ENCODE measurements at places on chromosomes 12 and 14. TPM values are rescaled to one million over a fixed set of nuclear protein-coding genes. Genes with fewer than 3 reads are reported as not detected.

The STXBP6 gene
- 0.72 TPM for total RNA-seq

The CDH24 gene
- total RNA-seq, result 7.8 TPM

The ARG2 gene
- total RNA-seq, result 9.1 TPM

The PROX2 gene
- total RNA-seq, result not detected

The KRT8 gene
- 33.6 TPM for total RNA-seq

The CLEC1B gene
- not detected for total RNA-seq

The VRTN gene
- not detected for total RNA-seq

The KRT78 gene
- total RNA-seq, result not detected

The KLRD1 gene
- total RNA-seq, result not detected

The LRRIQ1 gene
- 0.45 TPM for total RNA-seq

The RIPK3 gene
- not detected for total RNA-seq

The AVPR1A gene
- total RNA-seq, result not detected

The FIGNL2 gene
- total RNA-seq, result not detected

The MAP3K9 gene
- total RNA-seq, result 6.5 TPM

The TEX52 gene
- not detected for total RNA-seq

The LETMD1 gene
- total RNA-seq, result 78.2 TPM

The TMBIM4 gene
- total RNA-seq, result 37.4 TPM

The HECTD1 gene
- total RNA-seq, result 93.4 TPM

The GLI1 gene
- 0.30 TPM for total RNA-seq

The MYF5 gene
- not detected for total RNA-seq

The RAD51AP1 gene
- total RNA-seq, result 41.8 TPM

The CLEC4A gene
- total RNA-seq, result not detected

The AJUBA gene
- 64.3 TPM for total RNA-seq

The RNASE2 gene
- total RNA-seq, result not detected

The PSME2 gene
- 207 TPM for total RNA-seq

The RFC5 gene
- total RNA-seq, result 58.3 TPM

The PAWR gene
- total RNA-seq, result 173 TPM

The ZBTB42 gene
- total RNA-seq, result 4.4 TPM

The PTPRQ gene
- 0.08 TPM for total RNA-seq

The TMEM52B gene
- 0.04 TPM for total RNA-seq

The RAD52 gene
- total RNA-seq, result 14.0 TPM

The CACNA2D4 gene
- 0.29 TPM for total RNA-seq
